Kidney tubule cell (primary cell): ENCODE measurements at places on chromosomes 3 and 15.
A peak's percentile ranks its signal among the peaks of the same experiment; 100 is the strongest.

- DNase-seq: peak; percentile 89
These were observed 130.3 kb downstream of the GHSR start for GRCh38 chr3:172317984-172318383.

DNA sequence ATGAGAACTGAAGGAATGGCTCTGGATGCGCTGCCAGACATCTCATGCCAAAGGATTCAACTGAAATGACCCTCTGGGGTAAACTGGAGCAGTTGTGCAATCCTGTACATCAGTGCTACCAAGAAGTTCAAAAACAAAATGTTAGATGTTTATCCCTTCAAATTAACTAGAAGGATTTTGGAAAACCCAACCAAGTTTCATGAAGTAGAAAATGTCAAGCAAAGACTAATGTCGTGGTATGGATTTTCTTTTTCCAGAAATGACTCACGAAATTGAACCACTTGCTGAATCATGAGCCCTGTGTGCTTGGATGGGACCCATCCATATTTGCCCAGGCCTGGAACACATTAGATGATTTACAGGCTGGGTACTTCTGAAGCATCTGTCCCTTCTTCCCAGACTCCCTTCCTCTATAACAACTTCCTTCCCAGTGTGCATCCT is 101.6 kb downstream of the LRTM1 start:
- DNase-seq: no peak

- no peak for DNase-seq
These were observed 30.6 kb downstream of the PLCH1 start for GRCh38 chr3:155714295-155714718.

GRCh38 chr3:140443806-140444205 is 234.1 kb upstream of the TRIM42 start:
- DNase-seq: no peak

DNA sequence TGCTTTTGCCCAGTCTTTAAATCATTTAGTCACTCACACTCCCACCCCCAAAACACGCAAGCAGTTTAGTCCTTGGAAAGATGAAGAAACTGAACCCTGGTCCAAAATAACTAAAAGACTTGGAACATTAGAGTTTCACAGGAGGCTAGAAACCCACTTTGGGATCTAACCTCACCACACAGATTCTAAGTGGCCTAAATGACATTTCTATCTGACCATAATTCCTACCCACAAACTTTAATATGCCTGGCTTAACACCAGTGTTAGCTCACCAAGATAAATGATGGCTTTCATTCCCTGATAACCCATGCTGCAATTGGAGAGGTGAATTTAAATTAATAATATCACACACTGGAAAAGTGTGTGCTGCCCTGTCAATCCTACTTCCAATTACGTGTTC is 295.3 kb upstream of the UBE2E2 start:
- peak; percentile 20 for DNase-seq

GRCh38 chr3:155282385-155283091 is 10.9 kb downstream of the STRIT1 start:
- DNase-seq: no peak

DNA sequence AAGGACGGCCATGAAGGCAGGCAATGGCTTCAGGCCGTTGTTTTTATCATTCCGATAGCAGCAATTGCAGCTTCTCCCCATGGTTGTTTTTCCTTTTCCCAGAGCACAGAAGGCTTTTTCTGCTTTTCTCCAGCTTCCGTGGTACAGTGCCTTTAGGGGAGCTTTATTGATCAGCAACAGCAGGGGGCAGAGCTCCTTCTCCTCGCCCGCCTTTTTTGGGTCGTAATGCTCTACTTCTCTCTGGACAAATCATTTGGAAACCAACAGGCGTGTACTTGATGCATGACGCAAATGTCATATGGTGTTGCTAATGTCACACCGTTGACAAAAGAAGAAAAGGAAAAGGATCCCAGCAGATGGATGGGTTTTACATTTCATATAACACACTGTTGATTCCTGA is 79.7 kb upstream of the SNRK start:
- DNase-seq: no peak

DNA sequence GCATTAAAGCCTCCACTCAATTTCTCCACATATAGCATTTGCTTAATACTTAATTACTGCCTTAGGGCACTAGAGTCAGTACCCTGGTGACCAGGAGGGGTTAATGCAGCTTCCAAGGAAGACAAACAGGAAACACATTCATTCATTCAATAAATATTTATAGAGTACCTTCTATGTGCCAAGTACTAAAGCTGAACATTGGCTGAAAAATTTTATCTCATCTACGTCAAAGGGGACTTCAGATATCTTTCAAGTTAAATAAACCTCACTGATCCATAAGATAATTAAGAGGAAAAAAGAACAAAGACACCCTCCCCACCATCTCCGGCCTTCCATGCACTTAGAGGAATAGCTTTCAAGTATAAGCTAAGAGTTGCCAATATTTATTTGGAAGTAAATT is 156.9 kb upstream of the PRICKLE2 start:
- no peak for DNase-seq

DNA sequence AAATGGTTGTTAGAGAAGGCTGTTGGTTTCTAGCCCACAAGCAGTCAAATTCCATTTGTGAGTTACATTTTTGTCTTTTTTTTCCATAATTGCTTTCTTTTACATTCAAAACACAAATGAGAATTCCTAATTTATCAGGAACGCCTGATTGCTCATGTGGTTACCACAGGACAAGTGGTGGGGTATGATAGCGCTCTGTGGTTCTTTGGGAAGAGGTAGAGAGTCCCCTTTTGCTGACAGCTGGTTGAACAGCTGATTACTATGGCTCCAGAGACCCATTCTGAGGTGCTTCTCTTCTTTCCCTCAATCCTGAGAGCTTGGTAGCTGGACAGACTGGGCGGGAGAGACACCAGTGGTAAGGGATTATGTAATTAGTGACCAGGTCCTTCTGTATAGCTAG is 24.4 kb downstream of the CNOT10 start:
- no peak for DNase-seq

DNA sequence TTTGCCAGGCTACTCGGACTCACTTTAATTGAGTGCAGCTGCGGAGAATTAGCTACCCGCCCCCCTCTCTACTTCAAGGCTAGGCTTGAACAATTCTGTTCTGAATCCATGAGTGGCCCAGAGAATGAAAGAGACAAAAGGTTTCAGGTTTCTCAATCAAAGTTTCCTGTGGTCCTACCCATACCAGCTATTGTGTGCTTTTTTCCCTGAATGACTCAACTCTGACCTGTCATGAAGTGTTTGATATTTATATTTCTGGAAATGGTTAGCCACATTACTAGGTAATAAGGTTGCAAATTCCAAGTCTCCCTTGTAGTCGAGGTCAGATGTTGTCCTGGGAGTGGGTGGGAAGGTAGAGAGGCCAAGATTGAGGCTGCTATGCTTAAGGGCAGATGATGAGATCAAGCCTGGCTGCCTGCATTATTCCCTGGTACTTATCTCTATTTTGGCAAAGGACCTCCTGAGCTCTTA is 392.7 kb upstream of the TBL1XR1 start:
- DNase-seq: peak; percentile 98

- DNase-seq: no peak
These were observed 25.3 kb downstream of the SLC4A7 start for GRCh38 chr3:27458929-27459328.

DNA sequence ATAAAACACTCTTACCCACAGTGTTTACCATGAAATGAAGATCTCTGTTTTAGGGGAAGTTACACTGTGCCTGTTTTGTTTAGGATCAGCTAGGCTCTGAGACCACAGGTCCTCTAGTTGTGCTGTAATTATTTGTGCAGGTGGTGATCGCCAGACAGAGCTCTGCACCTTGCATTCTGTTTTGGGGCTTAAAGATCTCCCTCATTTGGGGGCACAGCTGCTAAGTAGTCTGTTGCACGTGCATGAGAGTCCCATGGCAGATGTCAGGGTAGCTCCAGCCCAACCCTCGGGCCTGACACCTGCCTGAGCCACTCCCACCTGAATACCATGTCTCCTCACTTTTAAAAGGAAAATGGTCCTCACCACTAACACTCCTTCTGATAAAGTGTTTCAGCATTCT is 12.4 kb downstream of the C3orf20 start:
- DNase-seq: no peak

DNA sequence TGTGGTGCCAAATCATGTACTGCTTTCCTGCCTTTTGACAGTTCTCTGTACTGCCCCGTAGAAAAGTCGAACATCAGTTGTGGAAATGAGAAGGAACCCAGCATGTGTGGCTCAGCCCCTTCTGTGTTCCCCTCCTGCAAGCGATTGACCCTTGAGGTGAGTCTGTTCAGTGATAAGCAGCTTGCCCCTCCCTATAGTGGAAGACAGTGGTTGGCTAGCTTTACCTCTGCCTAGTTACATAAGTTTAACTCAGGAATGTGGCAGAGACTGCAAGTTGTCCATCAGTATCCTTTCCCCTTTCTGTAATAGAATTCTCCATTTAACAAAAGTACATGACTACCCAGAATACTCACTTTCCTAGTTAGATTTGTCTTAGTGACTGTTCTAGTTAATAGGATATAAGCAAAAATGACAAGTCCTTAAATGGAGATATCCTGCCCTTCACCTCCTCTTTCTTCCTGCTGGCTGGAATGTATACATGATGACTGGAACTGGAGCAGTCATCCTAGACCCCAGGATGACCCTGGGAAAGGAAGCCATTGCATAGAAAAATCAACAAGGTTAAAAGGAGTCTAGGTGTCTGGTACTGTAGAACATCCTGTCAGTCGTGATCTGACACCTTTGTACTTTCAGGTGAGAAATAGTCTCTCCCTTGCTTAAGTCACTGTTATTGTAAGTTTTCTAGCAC is 10.6 kb downstream of the SETMAR start:
- peak; percentile 66 for DNase-seq

DNA sequence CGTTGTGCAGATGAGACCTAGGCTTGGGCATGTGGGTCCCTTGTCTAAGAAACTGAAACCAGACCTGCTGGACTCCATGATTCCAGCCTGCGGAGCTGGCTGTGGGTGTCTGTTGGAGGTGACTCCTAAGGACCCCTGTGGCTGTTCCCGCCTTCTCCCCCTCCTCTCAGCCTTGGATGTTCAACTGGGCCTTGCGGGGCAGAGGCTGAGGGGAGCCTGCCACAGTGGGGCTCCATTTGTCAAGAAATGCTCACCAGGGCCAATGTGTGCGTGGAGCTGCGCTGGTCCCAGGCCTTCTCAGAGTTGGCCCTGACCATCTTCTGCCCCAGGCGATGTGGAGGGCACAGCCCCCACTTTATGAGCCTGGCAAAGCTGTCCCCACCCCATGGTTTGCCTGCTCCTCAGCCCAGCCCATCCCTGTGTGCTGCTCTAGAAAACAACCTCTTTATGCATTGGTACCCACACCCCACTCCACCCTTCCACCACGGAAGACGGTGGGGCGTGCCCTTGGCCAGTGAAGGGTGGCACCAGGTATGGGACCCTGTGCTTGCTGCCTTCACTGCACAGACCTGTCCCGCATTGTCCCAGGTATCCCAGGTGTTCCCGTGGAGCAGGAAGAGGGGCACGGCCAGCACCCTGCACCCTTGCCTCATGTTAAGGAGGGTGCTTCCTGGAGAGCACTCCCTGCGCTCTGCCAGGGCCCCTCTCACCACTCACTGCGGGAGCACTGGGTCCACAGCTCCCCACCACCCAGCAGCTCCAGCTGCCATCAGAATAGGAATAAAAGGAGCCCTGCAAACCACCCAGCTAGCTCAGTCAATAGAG is 7.9 kb downstream of the MESP2 start:
- no peak for DNase-seq

DNA sequence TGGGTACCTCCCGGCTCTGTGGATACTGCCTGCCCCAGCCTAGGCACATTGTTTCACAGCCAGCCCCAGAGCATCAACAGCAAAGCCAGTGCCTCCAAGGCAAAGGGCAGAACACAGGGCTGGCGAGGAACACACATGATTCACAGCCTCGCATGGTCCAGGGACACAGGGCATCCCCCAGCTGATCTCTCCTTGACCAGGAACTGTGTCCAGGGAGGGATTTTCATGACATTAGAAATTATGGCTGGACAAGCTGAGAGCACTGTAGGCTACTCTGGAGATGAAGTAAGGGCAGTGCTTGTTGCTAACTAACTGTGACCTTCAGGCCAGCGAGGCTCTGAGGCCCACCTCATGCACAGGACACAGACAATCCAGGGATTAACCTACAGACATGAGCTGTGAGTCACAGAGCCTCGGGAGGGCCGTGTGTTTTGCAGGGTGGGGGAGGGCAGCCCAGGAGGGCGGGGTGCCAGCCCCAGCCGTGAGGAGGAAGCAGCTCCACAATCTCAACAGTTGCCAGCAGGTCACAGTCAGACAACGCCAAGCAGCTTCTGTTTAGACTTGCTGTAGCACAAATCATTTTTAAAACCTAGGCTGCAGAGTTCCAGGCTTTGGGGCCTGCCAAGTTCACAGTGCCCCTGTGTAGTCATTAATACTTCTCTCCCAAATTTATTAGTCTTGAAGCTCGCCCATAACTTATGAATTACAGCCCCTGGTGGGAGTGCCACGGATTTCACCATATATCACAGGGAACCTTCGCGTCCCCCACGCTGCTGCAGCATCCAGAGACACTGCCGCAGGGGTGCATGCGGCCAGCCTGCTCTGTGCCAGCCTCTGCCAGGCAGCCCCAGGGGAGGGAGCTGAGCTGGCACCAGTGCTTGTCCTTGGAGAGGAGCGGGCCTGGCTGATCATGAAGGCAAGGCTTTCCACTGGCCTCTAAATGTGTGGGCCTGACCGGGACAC is 114.7 kb downstream of the ETFA start:
- DNase-seq: peak; percentile 91

DNA sequence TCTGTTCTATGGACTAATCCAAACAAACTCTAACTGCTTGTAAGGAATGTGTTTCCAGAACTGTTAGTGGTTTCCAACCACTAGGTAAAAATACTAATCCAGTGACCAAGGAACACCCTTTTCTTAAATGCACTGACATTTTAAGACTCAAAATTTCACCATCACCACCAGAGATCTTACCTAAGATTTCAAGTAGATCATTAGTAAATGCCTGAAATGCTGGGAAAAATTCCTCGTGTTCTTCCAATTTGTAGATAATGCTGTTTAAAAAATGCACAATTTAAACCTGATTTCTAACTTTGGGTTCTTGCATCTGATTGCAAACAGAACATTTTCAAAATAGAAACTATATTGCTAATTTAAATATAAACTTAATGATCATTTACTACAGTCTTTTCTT is 63.4 kb downstream of the ESYT3 start:
- no peak for DNase-seq

DNA sequence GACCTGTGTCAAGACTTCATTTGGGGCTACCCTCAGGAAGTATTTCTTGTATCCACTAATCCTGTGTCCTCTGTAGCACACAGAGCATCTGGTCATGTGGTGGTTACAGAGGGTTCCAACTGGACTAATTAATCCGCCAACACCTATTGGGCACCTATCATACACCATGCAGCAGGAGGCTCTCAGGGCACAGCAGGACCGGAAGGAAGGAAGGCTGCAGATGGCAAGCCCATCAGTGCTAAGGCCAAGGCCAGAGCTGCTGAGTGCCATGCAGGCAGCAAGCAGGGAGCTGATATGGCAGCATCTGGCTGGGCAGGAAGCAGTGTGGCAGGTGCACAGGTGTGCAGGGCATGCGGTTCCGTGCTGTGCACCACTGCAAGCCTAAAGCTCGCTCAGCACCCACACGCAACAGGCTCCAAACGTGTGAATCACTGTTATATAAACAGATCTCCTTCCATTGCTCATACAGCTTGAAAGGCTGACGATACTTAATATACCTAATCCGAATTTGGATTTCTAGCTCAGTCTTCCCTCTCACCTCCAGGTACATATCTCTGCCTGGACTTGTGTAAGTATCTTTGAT is 64.4 kb upstream of the SNRPA1 start:
- DNase-seq: peak; percentile 9

- DNase-seq: peak; percentile 18
These were observed 303.8 kb downstream of the TLE3 start for GRCh38 chr15:69793781-69794451.

- peak; percentile 89 for DNase-seq
These were observed 29.0 kb upstream of the SLC2A2 start for GRCh38 chr3:171055336-171056178.

- DNase-seq: peak; percentile 72
These were observed 7.3 kb upstream of the ZBTB38 start for GRCh38 chr3:141360888-141361598.
